ENCODE measurements at places on chromosomes 12 and 14. TPM values are rescaled to one million over a fixed set of nuclear protein-coding genes. Genes with fewer than 3 reads are reported as not detected.

GRCh38 chr12:28527631-28528249 is 337.5 kb downstream of the CCDC91 start:
- H3K27me3 ChIP-seq: no peaks in the 10 kb centered on the region
- DNase-seq: no peak
- no peak overlapping the region for H3K4me3 ChIP-seq
- no peak overlapping the region for H3K27ac ChIP-seq

GRCh38 chr14:76904100-76904739 is 78.0 kb downstream of the LRRC74A start:
- no peak overlapping the region for H3K4me3 ChIP-seq
- no peak for DNase-seq
- H3K27me3 ChIP-seq: peaks cover 3% of the 10 kb centered on the region
- H3K4me1 ChIP-seq: peaks cover 22% of the 10 kb centered on the region
- H3K36me3 ChIP-seq: no peaks in the 10 kb centered on the region

DNA sequence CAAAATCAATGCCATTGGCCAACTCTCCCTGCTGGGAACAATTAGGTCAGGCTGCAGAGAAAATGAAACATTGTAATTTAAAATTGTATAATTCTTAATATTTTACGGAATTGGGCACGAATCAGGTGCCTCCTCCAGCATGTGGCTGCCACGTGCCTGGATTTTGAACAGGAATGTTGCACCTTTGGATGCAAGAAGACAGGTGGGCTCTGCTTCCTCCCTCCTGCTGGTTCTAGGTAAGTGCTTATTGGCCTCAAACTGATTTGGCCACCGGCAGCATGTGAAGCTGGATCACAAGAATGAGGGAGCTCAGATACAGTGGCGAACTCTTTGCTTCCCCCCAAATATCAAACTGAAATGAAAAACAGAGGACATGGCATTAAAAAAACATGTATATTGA is 1559.9 kb upstream of the FLRT2 start:
- H3K4me3 ChIP-seq: no peak overlapping the region
- no peak for DNase-seq
- H3K27ac ChIP-seq: no peak overlapping the region
- no peaks in the 10 kb centered on the region for H3K27me3 ChIP-seq

Gene SLC2A3
- total RNA-seq: 186 TPM

Gene TAS2R46
- 3.8 TPM for total RNA-seq

Gene HDAC7
- total RNA-seq: 113 TPM

DNA sequence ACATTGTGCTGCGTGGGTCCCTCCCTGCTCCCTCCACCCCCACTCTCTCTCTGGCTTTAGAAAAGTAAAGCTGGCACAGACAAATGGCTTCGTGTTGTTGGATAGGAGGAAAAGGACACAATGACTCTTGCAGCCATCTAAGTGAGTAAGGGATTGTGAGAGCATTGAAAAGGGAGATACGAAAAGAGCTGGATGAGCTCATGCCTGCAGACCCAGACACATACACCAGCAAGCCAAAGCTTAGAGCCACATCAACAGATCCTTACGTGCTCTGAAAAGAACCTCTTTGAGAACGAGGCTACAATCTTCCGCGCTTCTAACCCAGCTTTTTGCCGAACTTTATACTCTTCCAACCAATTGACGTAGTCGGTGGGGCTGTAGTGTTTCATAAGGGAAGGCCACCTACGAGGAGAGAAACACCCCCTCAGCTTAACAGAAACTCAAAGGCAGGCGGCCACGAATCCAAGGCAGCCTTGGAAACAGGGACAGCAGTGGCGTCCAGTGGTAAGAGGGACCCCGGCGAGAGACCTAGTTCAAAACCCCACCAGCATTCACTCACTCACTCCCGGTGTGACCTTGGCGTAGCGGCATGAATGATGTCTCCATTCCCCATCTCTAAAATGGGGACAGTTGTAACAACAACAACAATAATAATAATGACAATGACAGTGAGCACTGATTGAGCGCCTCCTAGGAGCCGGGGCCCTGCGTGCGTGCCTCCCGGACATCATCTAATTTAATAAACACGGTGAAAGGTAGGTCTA is 1.1 kb downstream of the FBXO21 start:
- H3K4me3 ChIP-seq: peak overlapping the region; percentile 93
- H3K27ac ChIP-seq: peak overlapping the region; percentile 84
- H3K4me1 ChIP-seq: peaks cover 22% of the 10 kb centered on the region
- no peaks in the 10 kb centered on the region for H3K27me3 ChIP-seq
- H3K36me3 ChIP-seq: peaks cover 18% of the 10 kb centered on the region
- DNase-seq: no peak

DNA sequence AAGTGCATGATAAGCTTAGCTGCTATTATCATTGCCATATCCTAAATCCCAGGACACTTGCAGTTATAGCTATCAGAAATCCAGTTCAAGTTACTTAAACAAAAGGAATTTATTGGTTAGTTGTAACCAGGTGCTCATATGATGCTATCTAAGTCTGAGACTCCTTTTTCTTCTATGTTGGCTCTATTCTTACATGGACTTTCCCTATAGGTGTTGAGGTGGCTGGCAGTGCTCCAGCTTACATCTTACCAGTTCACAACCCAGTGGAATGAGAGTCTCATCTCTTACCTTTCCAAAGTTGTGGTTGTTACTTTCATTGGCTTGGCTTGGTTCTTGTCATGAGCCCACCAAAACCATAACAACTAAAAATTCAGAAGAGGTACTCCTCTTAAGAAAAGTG is 94.6 kb downstream of the DACT1 start:
- H3K36me3 ChIP-seq: no peaks in the 10 kb centered on the region
- H3K27ac ChIP-seq: no peak overlapping the region
- no peaks in the 10 kb centered on the region for H3K27me3 ChIP-seq
- DNase-seq: no peak
- peaks cover 20% of the 10 kb centered on the region for H3K4me1 ChIP-seq
- H3K4me3 ChIP-seq: no peak overlapping the region

Gene NEUROD4
- not detected for total RNA-seq

DNA sequence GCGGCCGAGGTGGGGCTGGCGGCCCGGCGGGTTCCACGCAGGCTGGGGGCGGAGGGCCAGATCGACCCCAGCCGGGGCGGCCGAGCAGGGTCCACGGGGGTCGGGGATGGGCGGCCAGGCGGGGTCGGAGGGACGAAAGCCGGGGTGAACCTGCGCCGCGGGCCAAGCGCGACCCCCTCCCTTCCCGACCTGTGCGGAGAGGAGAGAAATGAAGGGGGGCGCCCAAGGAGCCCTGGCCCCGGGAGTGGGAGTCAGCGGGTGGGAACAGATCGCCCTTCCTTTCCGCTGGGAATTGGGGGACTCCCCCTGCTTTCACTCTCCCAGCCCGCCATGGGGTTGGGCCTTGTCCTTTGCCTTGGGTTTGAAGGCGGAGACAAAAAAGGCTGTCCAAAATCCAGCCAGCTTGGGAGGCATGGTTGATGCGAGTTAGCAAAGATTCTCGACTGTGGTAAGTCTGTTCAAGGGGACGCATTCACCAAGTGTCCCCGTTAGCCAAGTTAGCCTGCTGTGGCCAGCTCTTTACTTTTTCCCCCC is 559 bp upstream of the CKAP4 start:
- no peaks in the 10 kb centered on the region for H3K36me3 ChIP-seq
- H3K27me3 ChIP-seq: no peaks in the 10 kb centered on the region
- peaks cover 54% of the 10 kb centered on the region for H3K4me1 ChIP-seq
- peak overlapping the region; percentile 78 for H3K4me3 ChIP-seq
- DNase-seq: peak; percentile 53

DNA sequence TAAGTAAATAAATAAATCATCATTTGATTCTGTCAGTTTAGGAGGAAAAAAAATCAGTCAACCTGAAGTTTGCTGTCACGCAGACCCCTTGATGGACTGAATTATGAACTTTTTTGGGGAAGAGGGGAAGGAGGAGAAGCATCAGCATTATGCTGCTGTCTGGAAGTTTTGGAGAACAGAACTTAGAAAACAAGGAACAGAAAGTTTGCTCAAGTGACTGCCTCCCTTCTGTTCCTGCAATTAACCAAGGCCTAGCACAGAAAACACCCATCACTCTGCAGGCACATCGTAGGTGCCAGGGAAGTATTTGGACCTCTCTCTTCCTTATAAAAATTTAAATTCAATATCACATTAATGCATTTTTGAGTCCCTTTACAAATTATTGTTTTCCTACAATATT is 283.8 kb downstream of the VRK1 start:
- no peak overlapping the region for H3K27ac ChIP-seq
- peaks cover 10% of the 10 kb centered on the region for H3K4me1 ChIP-seq
- peaks cover 6% of the 10 kb centered on the region for H3K27me3 ChIP-seq
- no peak for DNase-seq
- no peak overlapping the region for H3K4me3 ChIP-seq

Data from mesothelial cell of epicardium (in vitro differentiated cells).